Stimulated activated CD4-positive, alpha-beta T cell treated with anti-CD3 and anti-CD28 coated beads, Interleukin-1b, Interleukin-23, amount 100 ng/mL, for 1 hour (primary cell): ENCODE measurements at places on chromosomes 11 and 22.

DNA sequence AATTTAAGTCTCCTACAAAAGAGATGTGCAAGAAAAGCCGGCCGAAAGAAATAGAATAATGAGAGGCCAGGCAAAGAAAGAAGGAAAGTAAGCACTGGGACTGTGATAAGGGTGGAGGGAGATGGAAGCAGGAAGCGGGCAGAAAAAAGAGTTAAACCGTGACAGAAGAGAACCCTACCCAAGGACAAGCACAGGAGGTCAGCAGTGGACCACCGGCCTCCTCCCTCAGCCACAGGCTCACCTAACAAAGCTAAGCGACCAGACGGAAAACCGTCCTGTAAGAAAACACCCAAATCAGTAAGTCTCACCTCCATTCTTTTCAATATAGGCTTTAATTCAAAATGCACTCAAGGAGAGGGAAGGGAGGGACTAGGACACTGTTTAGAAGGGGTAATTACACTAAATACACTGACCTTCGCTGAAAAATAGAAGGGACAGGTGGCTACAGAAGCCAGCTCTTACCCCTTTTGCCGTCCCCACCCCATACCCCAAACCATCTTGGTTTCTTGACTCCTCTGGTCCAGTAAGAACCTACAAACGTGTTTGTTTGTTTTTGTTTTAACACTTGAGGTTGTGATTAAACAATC lies 1.9 kb downstream of the FAM181B start:
- no peak for DNase-seq

DNA sequence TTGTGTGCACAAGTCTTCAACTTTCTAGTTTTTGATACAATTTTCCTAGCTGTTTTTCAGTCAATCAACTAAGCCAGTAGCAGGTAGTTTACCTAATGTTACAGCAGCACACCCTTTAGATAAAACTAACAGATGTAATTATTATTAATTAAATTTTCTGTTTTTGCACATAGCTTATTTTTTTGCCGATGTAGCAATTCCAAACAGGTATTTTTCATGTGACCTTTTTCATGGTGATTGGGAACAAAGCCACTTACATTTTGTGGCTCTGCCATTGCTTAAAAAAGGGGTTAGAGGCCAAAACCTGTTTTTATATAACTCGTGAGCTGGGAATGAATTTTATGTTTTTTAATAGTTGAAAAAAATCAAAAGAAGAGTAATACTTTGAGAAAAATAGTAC lies 724.5 kb downstream of the FAM181B start:
- no peak for DNase-seq

- no peak for DNase-seq
These were observed 33.1 kb downstream of the CCDC15 start for GRCh38 chr11:124987096-124987495.

GRCh38 chr11:114116357-114116756 lies 56.8 kb downstream of the ZBTB16 start:
- DNase-seq, result no peak

DNA sequence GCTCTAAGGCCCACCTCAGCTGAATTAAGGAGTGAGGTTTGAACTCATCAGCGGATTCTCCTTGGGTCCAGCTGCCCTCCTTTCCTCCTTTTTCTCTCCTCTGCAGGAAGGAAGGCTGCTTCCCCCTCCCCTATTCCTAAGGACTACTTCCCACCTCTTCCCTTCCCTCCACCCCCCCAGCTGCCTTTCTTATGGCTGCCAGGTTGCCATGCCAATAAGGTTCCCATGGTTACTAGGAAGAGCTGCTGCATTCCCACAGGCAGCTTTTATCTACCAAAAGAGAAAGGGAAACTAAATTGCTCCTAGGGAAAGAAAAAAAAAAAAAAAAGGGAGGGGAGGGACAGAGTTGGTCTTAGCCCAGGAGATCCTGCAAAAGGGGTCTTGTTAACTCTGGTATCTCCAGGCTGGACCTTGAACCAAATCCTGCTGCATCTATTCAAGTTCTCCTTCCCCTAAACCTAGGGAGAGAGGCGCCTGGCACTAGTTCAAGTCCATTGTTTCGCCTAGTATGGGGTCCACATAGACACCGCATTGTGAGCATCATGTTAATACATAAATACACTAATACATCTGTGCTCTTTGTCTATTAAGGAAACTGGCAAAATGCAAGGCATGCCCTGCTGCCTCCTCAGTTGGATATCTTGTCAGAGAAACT lies 21.2 kb upstream of the FEZ1 start:
- DNase-seq, result no peak

DNA sequence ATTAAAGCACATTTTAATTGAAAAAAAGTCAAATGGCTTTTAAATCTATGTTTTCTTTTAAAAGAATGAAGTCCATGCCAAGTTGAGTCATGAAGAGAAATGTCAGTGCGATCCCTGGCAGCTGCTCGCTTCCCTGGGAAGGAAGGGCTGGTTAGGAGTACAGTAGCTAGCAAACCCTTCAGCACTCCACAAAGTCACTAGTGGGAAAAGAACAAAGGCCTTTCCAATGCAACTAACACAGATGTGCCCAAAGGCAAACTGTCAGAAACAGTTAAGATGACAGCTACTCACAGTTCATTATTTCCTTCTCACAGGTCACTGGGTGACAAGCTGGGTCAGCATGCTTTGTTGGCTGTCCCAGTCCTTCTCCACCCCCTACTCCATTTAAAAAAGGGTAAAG lies 308.7 kb downstream of the DCDC1 start:
- DNase-seq, result no peak

- no peak for DNase-seq
These were observed 7.1 kb upstream of the CRYBB2 start for GRCh38 chr22:25212337-25212736.

DNA sequence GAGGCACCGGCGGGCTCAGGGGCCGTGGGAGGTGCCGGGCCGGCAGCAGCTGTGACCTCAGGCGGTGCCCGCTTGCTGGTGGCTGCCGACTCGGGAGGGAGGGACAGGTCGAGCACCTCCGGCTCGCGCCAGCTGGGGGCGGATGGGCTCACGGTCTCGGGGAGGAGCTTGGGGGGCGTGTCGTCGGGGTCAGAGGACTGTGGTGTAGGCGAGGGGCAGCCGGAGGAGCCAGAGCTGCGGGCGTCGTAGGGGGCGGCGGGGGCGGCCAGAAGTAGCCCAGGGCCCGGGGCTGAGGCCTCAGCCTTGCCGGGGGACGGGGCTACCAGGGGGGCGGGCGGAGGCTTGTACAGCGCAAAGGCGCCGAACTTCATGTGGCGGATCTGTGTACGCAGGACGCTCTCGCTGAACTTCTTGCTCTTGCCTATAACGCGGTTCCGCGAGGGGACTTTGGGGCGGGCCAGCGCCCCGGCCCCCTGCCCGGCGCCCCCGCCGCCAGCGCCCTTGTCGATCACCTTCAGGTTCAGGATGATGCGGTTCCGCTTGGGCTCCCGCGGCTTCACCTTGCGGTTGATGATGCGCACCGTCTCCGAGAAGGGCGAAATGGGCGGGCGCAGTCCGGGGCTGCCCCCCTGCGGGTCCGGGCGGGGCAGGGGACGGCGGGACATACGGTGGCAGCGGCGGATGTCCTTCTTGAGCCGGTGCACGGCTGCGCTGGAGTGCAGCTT lies 5.5 kb downstream of the CBX6 start:
- no peak for DNase-seq

- no peak for DNase-seq
These were observed 200.8 kb downstream of the LUZP2 start for GRCh38 chr11:24697522-24698111.

GRCh38 chr11:107331728-107332127 lies 125.9 kb downstream of the CWF19L2 start:
- no peak for DNase-seq

- no peak for DNase-seq
These were observed 1.5 kb downstream of the FXYD6 start for GRCh38 chr11:117874910-117875381.

DNA sequence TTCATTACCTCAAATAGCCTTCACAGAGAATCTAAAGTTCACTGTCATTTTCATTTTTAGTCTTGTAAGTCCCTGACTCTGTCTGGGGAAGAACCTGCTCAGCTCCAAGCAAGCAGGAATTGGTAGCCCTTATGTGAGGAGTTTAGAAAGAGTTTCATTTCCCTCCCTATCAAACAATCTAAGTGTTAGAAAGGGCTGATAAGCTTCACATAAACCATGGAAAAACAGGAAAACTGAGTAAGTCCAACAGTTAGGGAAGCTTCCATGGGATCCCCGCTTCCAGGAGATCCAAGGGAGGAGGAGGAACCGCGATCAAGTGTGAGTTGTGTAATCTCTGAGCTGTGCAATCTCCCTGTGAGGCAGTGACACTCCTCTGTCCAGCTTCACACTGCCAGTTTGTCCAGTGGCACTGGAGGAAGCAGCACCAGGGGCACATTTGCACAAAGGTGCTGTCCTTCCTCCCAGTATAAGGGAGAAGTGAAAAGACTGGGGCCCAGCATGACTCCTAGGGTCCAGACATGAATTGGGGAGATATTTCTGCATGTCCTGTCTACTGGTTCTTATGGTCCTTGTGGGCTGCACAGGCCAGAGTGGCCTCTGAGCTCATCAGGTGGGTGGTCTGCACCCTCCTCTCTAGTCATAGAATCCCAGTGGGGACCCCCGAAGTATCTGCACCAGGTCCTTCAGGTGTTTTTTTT lies 4.3 kb downstream of the PRAME start:
- DNase-seq, result no peak
